ENCODE measurements at places on chromosomes 5 and 9.

DNA sequence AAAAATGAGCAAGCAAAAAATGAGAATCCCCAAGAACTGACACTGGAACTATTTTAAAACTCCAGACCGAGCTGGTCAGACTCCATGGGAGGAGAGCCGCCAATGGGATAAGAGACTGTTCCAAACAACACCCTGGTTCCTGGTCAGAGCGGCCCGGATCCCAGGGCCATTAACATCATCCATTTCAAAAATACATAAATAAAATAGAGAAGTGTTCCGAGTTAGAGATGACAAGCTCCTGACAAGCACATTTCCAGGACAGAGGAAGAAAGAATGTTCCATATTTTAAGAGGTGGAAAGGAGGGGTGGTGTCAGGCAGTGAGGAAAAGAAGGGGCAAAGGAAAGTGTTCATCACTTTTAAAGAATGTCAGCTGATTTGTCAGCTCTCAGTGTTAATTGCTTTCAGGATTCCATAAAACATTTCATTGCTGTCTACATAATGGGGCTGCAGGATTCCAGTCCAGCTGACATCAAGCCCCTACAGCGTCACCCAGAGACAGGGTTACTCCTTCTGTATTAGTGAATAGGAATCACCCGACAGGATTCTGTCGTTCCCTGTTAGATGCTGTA, 202.5 kb upstream of the TRIM32 start:
- DNase-seq = no peak

DNA sequence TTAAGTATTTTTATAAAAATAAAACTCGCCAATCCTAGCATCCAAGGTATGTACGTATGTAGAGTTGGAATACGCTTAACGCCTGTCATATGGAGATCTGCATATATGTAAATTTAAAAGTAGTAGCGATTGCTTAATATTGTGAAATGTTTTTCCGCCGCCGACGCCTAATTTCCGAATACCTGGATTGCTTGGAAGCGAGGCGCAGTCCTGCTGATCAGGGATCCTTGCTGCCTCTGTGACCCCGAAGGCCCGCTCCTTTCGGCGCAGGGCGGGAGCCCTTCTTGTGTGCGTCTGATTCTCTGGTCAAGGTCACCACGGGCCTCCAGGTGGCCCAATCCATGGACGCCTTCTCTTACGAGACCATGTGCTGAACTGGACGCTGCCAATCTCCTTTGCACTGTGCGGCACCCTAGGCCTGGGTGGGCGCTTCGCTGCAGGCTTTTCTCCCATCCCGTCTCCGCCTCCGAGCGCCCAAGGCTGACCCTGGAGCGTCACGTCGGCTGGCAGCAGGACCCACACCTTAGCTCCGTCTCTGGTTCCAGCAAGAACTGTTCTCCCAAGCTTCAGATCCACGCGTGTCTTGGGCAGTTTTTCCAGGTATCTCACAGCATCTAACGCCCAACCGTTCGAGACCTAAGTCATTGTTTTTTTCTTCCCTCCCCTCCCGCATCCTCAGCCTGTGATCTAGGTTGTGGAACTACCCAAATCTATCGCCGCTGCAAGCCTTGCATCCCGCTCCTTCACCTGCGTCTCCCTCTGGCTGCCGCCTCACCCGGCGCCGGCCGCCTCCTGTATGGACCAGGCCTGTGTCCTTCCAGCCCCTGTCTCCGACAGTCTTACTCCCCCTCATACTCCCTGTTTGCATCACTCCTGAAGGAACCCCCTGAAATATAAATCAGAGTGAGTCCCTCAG, 3.6 kb upstream of the TRIM41 start:
- DNase-seq = no peak

GRCh38 chr5:37146896-37147295, 102.3 kb downstream of the CPLANE1 start:
- DNase-seq = no peak

DNA sequence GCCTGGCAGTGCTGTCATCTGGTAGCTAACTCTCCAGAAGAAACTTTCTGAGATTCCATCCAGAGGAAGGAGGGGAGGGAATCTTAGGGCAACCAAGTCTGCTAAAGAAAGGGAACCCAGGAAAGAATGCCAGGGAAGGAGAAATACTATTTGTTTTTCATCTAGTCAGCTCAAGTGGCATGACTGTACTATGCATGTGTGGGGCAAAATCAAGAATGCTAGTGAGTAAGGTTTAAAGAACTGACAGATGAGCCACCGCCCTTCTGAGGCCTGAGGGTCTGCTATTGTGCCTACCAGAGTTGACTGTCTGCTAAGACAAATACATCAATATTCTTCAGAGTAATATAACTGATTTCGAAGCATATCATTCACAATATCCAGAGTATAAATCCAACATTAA, 204.2 kb downstream of the SLC12A2 start:
- no peak for DNase-seq

DNA sequence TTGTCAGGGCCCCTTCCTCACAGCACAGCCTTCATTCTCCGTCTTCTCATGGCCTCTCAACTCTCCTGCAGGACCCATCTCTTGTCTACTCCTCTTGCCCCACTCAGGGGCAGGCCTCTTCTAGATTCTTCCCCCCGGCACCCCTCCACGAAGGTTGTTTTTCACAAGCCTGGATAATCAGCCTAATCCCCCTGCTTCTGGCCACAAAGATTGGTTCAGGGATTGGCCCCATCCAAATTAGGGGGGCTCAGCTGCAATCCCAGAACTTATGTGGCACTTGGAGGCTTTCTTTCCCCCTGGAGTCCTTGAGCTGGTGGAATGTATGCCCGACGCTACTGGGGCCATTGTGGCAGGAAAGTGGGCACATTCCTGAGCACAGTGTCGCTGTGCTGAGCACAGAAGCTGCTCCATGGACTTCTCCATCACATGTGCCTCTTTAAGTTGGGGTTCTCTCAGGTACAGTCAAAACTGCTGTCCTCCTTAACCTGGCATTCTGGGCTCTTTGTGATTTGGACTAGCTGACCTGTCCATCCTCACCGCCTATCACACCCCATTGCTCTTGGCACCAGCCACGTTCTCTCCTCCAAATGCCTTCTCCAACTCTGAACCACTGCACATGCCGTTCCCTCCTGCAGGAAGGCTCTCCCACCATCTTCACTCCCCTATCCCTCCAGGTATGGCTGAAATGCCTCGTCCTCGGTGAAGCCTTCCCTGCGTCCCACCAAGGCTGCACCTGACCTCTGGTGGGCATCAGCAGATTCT, 66.8 kb upstream of the RNF130 start:
- DNase-seq = no peak

DNA sequence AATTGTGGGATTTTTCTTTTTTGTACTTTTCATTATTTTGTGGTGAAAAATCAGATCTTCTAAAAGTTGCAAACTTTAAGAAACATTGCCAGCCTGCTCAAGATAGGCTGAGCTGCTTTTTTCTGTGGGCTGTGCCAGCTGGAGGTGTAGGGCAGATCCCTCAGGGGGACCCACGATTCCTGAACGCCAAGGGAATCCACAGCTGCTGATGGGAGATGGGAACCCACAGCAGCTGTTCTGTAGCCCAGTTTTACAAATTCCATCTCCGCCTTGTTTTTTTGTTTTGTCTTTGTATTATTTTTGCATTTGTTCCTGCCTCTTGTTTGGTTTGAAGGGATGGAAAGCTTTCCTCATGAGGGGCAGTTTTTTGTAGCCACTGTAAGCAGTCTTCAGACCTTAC, 91.0 kb downstream of the WWC1 start:
- no peak for DNase-seq

GRCh38 chr5:14469551-14470377, 111.8 kb upstream of the OTULINL start:
- peak; percentile 63 for DNase-seq

DNA sequence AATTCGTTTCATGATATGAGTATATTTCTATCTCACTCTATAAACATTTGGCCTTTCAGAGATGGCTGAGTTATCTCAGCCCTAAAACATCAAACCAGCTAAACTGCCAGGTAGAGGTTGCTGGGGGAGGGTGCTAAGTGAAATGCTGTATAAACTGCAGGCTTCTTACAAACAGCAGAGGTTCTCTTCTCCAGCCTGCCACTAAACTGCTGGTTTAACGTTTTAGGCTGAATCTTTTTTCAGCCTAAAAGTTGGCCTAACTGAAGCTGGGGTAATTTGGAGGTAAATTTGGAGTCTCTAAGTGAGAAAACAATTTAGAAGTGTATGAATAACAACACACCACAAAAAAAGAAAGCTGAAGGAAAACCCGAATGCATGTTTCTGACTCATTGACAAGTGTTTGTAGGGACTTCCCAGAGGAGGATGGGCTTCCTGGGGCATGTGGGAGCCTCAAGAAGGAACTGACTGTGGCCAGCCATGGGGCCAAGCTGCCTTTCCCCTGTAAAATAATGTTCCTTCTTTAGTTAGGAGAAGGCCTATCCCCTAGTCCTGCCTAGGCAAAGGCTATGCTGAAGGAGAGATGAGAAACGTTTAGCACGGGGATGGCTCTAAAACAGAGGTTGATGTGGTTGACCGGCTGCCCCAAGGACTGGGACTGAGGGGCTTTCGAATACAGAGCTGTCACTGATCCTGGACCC, 44.3 kb downstream of the SLC28A3 start:
- DNase-seq = no peak

- DNase-seq = no peak
These were observed 236.3 kb downstream of the ARHGAP26 start for GRCh38 chr5:143006501-143006900.

DNA sequence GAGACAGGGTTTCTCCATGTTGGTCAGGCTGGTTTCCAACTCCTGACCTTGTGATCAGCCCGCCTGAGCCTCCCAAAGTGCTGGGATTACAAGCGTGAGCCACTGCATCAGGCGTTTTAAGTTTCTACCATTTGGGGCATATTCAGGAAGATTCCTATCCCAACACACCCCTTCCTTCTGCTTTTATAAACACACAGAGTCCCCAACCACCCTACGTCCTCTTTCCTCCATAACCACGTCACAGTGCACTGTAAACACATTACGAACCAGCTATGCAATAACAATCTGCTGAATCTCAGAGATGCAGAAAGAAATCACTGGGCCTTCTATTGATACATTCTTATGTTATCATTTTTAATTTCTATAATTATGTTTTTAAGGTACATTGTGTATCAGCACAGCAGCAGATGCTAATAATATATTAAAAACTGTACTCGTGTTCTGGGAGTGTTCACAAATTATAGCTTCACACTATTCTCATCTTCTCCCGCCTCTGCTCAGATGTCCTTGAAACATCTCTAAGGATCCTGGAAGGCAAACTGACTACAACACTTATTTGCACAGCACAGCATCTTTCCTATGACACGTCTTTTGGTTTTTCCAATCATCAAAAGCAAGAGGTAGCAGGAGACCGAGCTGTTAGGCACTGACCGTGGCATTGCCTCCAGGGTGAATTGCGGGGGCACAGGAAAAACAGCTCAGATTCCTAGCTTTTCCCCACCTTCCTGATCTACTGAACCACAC, 60.2 kb downstream of the KCNIP1 start:
- DNase-seq = no peak

DNA sequence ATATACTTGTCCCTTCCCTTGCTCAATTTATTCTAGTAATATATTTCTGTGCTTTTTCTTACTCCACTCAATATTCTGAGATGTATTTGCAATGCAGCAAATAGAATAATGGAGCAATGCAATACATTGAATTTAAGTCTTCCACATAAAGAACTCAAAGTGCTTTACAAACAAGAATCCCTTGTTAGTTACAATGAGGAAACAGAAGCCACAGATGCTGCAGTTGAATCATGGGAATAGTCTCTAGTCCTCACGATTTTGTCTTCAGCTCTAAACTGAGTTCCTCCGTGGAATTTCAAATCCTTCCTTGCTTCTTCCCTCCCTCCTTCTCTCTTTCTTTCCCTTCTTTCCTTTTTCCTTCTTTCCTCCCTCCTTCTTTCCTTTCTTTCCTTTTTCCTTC, 12.5 kb upstream of the TAS2R1 start:
- no peak for DNase-seq

- DNase-seq = no peak
These were observed 872.3 kb downstream of the MAT2B start for GRCh38 chr5:164377746-164378145.

DNA sequence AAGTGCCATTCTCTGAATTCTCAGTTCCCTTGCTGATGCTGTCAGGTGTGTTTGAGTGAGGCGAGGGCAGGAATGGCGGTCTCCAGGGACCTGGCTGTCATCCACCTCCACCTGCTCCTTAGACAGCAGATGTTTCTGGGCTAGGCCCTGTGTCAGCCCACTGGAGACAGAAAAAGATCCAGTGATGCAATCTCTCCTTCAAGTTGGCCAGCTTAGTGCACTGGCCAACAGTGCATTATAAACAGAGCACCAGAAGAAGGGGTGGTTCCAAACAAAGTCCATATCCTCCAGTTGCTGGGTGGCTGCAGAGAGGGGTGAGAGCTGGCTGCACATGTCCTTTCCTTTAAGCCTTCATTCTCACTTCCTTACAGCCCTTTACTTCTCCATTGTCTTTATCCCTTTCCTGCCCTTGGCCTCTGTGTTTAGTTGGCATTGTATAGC, 26.5 kb downstream of the NANS start:
- no peak for DNase-seq

DNA sequence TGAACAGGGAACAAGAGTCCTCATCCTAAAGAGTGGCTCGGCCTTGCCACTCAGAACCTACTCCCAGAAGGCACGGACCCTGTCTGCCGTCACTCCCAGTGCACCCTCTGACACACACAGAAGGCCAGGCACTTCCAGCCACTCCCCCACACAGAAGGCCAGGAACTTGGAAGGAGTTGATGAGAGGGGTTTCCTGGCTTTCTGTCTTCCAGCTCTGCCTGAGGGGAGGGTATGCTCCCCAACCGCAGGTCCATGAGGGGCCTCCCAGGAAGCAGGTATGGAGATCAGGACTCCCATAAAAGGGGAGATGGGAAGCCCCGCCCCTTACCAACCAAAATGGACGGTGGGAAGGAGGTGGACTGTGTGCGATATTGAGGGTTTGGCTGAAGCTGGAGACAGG, 247.6 kb upstream of the IRX4 start:
- DNase-seq = no peak

DNA sequence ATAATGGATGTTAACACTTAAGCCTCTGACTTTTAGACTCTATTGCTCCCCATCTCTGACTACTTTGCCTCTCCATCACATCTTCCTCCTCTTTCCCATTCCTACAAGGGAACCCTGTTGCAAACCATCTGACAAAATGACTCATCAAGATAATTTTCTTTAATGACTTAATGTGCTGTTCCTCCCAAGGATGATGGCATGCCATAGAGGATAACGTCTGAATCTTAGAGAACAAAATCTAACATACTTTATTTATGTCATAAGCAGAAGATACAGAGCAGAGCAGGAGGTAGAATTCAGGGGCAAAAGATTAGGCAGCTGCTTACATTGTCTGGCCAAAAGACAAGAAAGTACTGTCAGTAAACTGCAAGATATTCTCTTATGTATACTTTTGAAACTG, 76.8 kb downstream of the FGF10 start:
- DNase-seq = no peak

- no peak for DNase-seq
These were observed 141.8 kb upstream of the CD180 start for GRCh38 chr5:67338421-67338820.

- no peak for DNase-seq
These were observed 212.5 kb downstream of the DEPDC1B start for GRCh38 chr5:60487476-60487875.

Data from NCI-H1694 treated with DMSO at 0.1 percent for 48 hours (cell line).